Renal pelvis (tissue), 12 donors: ENCODE measurements at places on chromosomes 4 and X.

GRCh38 chr4:78862314-78862737 lies 76.9 kb downstream of the PAQR3 start:
- no peak for DNase-seq

DNA sequence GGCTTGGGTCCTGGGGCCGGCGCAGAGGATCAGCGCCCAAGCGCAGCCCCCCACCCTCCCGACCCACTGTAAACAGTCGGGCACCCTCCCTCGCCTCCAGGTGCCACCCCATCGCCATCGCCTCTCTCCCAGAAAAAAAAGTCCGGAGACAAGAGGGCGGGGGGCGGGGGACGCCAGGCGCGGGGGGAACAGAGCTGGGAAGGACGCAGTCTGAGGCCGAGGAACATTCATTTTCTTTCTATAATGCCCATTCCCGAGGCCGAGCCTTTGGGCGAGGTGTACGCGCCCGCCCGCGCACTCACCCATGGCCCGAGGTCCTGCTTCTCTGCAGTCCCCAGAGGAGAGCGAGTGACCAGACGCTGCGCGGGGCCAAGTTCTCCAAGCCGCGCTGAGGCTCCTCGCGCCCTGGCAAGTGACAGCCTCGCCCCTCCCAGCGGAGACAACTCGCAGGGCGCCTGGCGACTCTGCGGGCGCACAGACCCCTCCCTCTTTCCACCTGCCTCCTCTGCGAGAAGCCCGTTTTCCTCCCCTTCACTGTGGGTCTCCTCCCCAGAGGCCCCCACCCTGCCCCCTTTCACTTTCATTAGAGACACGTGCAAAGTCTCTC lies 63.5 kb upstream of the WDR17 start:
- DNase-seq: peak; percentile 16

DNA sequence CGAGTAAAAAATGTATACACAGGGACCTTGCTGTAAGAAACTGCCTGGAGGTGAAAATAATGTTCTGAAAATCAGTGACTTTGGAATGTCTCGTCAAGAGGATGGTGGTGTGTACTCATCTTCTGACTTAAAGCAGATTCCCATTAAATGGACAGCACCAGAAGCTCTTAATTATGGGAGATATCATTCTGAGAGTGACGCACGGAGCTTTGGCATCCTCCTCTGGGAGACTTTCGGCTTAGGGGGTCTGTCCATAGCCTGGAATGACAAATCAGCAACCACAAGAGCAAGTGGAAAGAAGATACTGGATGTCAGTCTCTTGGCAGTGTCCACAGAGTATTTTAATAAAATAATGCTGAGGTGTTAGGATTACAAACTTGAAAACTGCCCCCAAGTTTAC lies 129.4 kb downstream of the THOC2 start:
- no peak for DNase-seq

GRCh38 chr4:168384437-168385141 lies 66.0 kb upstream of the DDX60 start:
- no peak for DNase-seq

- no peak for DNase-seq
These were observed at the start of gene F9 for GRCh38 chrX:139530550-139530949. TSS of gene F9 (plus strand) at chrX:139530739. CDS start at chrX:139530765, 26 bp downstream.
